NCI-H1436 (cell line): ENCODE measurements at places on chromosomes 1 and 21.

- no peak for DNase-seq
These were observed 35.9 kb upstream of the GALNT2 start for GRCh38 chr1:230031131-230031530.

GRCh38 chr1:12016182-12016581 lies 3.1 kb upstream of the MIIP start:
- no peak for DNase-seq

- DNase-seq = no peak
These were observed 69.9 kb upstream of the COG2 start for GRCh38 chr1:230572121-230573105.

DNA sequence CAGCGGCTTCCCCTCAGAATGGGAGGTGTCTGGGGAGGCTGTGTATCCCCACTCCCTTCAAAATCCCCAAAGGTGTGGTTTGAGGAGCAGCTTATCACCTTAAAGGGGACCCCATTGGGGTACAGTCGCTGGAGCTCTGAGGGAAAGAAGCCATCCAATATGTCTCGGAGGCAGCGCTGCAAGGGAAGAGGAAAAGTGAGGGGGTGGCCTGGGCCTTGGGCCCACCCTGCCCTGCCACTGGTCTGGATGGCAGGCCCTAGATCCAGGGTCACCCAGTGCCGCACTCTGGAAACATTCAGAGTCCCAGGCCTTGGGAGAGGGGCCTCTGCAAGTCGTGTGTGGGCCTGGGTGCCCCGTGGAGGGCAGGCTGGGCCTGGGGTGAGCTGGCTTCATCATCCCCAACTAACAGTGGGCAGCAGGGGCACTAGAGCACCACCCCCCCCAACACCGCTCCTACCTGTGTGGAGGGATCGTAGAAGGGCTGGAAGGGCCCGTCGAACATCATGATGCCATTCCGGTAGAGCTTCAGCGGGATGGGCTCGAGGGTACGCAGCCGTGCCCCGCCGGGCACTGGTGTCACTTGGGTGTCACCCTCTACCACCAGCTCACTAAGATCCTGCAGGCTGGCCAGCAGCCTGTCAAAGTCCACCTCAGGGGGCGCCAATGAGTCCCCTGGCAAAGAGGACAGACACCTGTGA lies 5.6 kb downstream of the SH3BGRL3 start:
- peak; percentile 16 for DNase-seq

DNA sequence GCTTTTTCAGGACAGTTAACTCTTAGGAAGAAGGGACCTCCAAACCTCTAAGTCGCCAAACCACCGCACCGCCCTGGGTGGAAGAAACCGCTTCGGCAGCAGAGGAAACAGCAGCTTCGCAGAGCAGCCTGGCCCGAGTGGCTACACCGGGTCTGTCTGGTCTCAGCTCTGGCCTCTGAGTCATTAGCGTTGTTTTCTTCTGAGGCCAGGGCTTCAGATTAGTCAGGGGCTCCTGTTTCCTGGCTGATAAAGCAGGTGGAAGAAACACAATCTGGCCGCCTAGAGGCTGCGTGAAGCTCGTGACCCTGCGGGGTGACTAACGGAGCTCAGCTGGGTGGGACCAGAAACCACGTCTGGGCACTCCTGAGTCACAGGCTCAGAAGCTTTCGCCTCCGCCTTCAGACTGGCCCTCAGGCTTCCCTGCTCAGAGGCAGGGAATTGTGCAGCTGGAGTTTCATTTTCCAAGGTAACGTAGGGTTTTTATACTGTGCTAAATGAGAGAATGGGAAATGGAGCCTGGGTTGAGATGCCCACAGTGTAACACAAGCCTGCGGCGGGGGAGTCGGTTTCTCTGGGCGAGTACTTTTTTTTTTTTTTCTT lies 44.9 kb downstream of the CHAF1B start:
- no peak for DNase-seq

GRCh38 chr1:235047331-235047871 lies 81.2 kb downstream of the TOMM20 start:
- no peak for DNase-seq

DNA sequence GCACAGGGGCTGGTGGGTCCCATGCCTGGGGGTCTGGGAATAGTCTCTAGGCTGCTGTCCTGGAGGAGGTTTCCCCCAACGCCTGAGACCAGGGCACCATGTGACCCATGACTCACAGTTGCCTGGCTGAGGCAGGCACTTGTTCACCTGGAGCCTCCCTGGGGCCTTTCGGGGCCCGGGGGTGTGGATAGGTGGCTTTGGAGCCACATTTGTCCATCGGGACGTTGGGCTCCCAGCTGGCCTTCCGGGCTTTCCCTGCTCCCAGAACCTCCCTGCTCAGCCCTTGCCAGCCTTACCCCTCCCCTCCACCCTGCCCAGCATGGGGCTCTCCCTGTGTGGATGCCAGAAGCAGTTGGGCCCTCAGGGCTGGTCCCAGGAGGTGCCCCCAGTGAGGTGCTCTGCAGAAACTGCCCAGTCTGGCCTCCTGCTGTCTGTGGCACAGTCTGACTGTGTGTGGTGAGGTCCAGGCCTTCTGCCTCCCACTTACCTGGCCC lies 14.2 kb downstream of the COL6A1 start:
- DNase-seq = no peak

GRCh38 chr1:198108636-198109370 lies 48.0 kb upstream of the NEK7 start:
- DNase-seq = no peak

DNA sequence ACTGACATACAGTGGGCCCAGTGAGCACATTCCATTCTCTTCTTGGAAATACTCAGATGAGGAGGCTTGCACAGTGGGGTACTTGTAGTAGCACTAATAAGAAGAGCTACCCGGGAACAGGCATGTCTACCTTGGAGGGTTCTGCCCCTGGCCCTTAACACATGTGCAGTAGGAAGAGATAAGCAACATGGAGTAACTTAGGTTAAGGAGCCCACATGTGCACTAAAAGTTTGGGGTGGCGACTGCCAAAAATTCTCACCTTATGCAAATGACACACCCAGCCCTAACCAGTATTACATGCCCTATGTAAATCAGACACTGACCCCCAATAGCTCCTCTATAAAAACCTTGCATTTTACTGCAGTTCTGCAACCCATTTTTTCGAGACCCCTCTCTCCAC lies 1313.3 kb downstream of the KCNT2 start:
- DNase-seq = no peak

- DNase-seq = no peak
These were observed 10.0 kb downstream of the TSEN15 start for GRCh38 chr1:184061396-184062003.
